Cerebellar cortex (tissue), 1 donor: ENCODE measurements at places on chromosomes 12 and 14.

GRCh38 chr12:541676-542324, 82.1 kb downstream of the B4GALNT3 start:
- no peak for DNase-seq

GRCh38 chr14:35819591-35820540, 6.3 kb upstream of the BRMS1L start:
- no peak for DNase-seq

DNA sequence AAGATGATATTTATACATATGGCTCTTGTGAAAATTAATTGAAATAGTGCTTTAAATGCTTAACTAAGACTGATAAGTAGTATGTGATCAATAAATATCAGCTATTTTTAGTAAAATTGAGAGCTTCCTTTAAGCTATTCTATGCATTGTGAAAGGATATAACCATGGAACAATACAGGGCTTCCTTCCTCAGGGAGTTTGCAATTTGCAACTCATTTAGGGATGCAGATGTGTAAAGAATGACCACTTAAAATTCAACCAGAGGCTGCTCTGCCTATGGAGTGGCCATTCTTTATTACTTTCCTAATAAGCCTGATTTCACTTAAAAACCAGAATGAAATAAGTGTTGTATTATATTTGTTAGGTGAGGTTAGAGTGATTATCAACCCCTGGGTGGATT, 103.2 kb upstream of the PRICKLE1 start:
- DNase-seq = no peak

DNA sequence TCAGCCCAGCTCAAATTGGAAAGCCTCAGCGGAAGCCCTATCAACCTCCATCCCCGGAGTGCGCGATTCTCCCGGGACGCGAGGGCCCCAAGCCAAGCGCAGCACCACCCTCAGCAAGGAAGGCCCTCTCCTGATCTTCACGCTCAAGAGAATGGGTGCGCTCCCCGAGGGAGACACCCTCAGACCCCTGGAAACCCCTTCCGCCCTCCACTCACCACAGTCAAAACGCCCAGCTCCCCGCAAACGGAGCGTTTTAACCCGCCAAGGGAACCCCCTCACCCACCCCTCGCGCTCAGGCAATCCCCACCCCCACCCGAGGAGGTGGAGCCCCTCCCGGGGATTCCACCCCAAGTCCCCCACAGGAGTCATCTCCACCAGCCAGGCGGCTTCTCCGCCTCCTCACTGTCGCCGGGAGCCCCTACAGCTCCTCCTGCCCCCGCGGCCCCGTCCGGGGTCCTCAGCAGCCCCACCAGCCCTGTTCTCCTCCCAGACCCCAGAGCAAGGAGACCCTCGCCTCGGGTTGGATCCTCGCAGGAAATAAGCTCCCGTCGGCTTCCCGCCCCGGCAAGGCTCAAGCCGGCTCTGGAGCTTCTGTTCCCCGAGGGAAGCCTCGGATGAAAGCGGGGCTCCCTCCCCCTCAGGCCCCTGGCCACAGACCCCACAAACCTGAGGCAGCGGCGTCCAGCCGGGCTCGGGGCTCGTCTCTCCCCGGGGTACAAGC, 507 bp downstream of the BAZ2A start:
- no peak for DNase-seq
